Neuronal stem cell (in vitro differentiated cells): ENCODE measurements at places on chromosomes 3 and 15.

GRCh38 chr3:179098388-179099077, 26.9 kb upstream of the ZMAT3 start:
- no peak for DNase-seq

DNA sequence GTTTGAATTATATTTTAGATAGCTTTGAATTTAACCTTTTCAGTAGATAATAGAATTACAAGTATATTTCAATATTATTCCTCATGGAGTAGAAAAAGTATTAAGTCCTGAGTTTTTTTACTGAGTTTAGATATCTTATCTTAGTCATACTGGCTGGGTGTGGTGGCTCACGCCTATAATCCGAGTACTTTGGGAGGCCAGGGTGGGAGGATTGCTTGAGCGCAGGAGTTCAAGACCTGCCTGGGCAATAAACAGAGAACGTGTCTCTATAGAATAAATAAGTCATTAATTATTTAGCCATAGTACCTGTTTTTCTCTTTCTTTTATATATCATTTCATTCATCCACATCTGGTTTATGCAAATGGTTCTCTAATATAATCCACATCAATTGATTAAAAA, 9.9 kb downstream of the RAP2B start:
- DNase-seq: no peak

DNA sequence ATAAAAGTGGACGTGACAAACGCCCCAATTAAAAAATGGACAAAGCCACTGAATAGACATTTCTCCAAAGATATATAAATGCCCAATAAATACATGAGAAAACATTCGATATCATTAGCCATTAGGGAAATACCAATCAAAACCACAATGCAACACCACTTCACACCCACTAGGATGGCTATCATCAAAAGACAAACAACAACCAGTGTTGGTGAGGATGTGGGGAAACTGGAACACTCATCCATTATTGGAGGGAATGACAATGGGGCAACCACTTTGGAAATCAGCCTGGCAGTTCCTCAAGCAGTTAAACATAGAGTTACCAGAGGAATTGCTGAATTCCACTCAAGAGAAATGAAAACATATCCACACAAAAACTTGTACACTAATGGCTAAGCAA, 32.4 kb upstream of the FGD5 start:
- no peak for DNase-seq

DNA sequence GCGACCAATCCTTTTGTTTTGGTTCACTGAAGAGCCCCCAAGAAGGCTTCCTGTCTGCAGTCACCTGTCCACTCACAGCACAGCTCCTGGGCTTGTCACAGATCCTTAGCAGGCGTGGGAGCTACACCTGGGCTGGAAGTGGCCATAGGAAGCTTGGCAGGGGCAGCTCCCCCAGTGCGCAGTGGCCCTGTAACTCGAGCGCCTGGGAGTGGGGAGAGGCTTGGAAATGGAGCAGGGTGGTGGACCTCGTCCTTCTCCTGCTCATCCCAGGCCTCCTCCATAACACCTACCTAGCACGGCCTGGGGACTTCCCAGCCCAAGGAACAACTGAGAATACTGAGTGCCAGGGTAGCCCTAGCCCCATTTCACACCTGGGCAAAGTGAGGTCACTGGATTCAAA, 19.3 kb upstream of the TGM5 start:
- DNase-seq: no peak

DNA sequence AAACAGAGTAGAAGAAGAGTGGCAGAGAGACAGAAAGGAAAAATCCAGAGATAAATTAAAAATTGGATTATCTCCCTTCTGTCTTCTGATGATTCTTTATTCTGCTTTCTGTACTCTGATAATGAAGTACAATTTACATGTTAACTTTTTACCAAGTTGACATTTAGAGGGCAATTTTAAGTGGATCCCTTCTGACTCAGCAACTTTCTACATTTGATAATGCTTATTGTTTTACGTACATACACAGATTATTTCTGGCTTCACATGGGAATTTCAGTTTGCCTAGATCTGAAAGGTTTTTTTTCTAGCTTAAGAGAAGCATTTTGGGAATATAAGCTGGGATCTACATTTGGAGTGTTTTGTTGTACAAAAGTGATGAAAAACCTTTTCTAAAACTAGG, 491.3 kb downstream of the OTOL1 start:
- DNase-seq: no peak

- DNase-seq: no peak
Observed at GRCh38 chr15:51642696-51643095, 20.1 kb upstream of the DMXL2 start.

DNA sequence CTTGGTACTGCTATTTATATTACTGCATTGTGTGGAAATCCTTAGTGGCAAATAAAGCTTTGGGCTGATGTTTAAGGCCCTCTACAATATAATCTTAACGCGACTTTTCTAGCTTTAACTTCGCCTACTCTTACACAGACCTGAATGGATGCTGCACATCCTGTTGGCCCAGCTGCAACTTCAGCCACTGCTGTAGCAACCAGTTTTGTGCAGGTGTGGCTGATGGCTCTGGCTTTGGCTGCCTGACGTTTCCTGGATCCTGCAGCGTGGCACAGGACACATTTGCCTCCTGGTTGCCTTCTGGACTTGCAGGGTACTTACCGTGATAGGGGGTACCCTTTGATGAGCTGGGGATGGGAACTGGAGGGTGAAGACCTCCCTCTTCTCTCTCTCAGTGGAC, 20.2 kb upstream of the ERICH6 start:
- DNase-seq: no peak

- DNase-seq: no peak
Observed at GRCh38 chr15:80996247-80996646, 4.5 kb upstream of the TLNRD1 start.
